Naive thymus-derived CD4-positive, alpha-beta T cell (primary cell): ENCODE measurements at places on chromosomes 12 and 14.

GRCh38 chr12:91774434-91774921 is 371.2 kb downstream of the BTG1 start:
- DNase-seq: peak; percentile 27

- DNase-seq: no peak
Measured at GRCh38 chr12:93166541-93167307, 211.0 kb upstream of the NUDT4 start.

DNA sequence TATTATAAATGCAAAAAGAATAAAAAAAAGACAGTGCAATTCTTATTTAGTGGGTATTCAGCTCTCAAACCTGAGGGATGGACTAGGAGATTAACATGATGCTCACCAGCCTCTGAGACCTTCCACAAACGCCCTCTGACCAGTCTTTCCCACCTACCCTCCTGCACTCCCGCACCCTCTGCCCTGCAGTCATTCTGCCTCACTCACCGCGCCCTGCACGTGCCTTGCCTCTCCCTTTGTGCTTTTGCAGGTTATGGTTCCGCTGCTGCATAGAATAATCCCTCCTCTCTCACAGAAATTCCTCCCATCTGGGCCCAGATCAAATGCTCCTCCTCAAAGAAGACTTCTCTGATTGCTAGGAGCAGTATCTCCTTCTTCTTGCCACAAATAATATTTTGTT is 28.5 kb upstream of the TMCC3 start:
- no peak for DNase-seq

- no peak for DNase-seq
Measured at GRCh38 chr12:123033392-123034021, 53.0 kb downstream of the ARL6IP4 start.

DNA sequence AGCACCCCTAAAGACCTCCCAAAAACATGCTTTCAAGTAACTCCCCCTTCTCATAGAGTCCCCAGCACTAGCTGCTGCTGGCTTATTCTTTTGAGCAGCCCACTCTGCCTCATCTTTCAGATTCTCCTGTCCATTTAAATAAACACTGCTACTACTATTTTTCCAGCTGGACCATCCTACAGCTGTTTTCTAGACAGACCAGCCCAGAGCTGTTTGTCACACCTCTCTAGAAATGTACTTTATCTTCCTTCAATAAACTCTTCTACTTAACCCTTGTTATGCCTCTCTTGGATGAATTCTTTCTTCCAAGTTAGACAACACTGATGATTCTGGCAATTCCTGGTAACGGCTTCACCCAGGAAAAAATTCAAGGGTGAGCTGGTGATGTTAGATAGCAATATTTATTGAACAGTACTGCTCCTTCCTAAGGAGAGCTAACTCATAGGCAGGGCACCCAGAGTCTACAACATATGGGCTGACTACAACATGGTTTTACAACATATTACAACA is 995.7 kb downstream of the LRFN5 start:
- DNase-seq: no peak

DNA sequence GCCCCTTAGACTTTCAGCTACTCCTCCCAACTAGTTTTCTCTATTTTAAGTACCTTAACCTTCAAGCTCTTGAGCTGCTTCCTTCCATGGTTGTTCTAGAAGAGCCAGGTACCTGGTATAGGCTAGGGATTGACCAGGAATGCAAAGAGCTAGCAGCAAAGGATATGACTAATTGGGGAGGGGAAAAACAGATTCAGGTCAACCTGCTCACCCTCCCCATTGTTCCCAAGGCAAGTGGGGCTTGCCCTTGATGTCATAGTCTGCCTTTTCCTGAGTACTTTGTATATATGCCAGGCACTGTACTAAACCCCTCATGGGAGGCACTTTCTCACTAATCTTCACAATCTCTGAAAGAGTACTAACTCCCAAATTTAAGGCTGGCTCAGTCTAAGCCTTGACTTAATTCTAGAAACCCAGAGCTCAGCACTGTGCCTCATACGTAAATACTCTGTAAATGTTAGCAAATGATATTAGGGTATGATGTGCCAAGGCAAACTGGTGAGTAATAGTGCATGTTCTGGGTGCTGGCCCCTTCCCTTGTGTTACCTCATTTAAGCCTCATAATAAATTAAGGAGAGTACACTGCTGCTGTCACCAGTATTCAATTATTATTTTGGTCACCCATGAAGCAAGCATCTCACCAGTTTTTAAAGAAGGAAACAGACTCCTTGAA is 42.2 kb downstream of the SUDS3 start:
- no peak for DNase-seq

DNA sequence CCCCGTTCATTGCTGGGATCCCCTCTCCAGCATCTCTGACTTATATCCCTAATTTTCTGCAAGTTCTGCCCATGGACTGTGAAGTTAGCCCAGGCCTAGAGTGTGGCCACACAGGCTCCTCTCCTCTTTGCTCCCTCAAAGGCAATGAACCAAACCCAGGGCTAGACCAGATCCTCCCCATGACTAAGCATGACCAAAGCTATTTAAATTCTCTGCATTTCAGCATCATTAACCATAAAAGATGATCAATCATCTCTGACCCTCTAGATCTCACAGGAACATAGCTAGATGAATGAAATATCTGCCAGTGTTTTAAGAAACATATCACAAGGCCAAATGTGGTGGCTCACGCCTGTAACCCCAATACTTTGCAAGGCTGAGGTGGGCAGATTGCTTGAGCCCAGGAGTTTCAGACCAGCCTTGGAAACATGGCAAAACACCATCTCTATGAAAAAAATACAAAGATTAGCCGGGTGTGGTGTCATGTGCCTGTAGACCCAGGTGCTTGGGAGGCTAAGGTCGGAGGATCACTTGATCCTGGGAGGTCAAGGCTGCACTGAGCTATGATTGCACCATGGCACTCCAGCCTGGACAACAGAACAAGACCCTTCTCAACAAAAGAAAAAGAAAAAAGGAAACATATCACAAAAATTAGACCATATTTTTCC is 2.2 kb upstream of the KRT3 start:
- no peak for DNase-seq

DNA sequence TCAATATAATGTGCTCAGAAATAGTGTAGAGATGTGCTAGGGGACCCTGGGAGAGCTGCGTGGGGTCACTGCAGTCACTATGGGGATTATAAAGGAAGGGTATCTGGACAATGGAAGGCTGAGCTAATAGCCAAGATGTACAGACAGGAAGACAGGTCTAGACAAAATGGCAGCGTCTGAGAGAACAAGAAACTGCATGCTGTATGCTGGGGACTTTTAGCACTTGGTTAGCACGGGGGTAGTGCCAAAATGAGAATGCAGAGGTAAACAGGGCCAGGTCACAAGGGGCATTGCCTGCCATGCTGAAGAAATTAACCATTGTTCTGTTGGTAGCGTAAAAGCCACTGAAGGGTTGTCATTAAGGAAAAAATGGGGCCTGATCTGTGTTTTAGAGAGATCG is 308.2 kb downstream of the EMP1 start:
- DNase-seq: no peak

DNA sequence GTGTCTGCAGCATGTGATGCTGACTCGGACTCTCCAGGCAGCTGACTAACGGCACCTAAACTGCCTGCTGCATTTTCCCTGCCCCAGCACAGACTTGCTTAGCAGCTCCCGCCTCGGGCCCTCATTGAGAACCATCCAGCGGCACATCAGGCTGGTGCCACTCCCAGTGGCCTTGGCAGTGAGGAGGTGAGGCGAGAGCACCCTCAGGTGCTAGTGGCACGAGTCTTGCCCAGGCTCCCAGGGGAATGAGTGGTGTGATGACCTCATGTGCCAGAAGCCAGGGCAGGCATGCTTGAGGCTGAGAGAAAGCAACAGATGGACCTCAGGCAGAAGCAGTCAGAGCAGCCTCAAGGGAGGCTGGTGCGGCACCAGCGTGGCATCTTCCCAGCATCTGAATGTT is 60.2 kb downstream of the PRKCH start:
- no peak for DNase-seq

- no peak for DNase-seq
Measured at GRCh38 chr14:74155749-74156148, 71.0 kb downstream of the LIN52 start.

DNA sequence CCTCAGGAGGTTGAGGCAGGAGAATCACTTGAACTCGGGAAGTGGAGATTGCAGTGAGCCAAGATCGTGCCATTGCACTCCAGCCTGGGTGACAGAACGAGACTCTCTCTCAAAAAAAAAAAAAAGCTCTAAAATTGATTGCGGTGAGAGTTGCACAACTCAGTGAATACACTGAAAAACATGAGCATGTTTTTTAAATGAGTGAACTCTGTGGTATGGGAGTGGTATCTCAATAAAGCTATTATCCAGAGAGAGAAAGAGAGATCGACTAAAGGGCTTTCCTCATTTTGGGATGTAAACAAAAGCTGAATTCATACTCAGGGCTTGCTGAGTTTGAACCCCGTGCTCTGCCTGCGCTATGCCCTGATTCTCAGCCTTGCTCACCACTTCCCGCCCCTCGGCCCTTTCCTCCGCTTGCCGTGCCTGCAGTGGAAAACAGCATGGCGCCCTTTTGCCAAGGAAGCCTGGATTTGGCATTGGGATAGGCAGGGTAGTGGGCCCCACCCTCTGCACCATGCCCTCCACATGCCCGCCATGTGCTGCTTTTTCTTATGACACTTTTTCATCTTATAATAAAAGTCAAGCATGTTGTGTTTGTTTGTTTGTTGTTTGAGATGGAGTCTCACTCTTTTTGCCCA is 102.5 kb downstream of the LGMN start:
- DNase-seq: no peak

DNA sequence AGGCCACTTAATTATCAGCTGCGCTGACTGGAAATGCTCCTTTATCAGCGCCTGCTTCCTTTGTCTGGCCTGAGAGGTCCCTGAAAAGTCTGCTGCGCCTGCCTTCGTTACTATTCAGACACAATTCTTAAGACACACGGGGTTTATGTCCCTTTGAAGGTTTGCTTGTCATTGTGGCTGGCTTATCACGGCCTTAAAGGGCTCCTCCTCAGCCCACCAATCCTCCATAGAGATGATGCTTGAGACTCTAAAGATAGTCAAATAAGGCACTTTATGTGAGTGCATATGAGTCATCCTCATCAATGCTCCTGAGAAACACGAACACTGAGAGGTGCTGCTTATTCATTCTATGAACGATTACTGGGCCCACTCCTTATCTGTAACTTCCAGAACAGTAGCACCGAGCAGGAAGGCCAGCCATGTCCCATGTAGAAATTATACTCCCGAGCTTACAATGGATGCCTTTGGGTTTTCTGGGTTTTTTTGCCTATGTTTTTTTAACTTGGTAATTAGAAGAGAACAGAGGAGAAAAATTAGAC is 1268.2 kb upstream of the TMEM132C start:
- no peak for DNase-seq

DNA sequence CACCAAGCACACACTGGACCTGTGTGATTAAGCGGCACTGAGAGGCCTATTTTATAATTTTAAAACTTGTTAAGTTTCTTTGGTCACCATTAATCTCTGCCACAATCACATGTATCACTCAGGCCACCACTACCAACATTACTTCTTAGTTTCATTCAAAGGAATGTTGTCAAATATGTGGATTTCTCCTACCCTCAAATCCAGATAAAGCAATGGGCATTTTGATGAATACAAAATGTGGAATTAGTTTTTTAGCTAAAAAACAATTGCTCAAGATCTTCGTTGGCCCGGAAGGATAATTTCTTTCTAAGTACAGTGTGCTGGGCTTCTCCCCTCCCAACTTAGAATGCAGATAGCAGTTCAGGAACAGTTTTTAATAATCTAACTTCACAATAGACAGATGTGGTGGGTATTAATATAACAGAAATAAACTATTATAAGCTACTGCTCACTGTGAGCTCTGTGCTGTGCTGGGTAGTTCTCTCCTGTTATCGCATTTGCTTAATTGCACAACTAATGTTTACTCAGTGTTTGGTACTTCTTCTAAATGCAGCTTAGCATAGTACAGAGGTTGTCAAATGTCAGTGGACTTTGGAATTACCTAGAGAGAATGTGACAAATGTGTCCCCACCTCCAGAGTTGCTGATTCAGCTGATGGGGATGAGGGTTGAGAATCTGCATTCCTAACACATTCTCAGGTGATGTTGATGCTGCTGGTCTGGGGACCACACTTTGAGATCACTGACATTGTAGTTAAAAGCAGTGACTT is 266.7 kb upstream of the AMIGO2 start:
- no peak for DNase-seq

DNA sequence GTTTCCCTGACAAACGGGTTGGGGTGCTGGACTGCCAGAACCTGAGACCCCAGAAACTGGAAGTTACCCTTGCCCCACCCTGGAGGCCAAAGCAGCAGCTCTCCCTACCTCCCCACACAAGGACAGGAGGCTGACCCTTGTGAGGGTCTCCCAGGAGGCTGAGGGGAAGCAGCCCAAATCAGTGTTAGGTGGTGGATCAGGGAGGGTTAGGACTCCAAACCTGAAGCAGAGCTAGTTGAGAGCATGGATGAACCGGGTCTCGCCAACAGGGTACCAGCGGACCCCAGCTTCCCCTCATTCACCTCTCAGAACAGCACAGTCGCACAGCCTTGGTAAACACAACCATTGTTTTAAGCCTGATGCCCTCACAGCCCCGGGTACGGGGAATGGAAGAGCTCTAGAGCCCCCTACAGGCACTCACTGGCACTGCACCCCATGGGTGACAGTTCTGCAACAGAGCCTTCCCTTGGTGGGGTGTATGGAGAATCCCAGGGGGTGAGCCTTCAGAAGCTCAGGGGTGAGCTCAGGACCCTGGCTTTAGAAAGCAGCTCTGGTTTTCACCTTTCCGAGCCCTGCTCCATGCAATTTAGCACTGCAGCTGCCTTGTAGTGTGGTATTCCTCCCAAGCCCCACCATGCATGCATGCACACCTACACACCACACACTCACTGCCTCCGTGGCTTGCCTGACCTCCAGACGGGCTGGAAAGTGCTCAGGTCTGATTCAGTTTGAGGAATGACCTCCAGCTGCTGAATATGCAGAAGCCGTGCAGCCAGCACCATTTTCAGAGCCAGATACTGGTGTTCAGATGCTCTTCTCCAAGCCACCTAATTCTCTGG is 11.2 kb downstream of the ESRRB start:
- peak; percentile 49 for DNase-seq

- DNase-seq: no peak
Measured at GRCh38 chr14:34693228-34693939, 21.0 kb downstream of the CFL2 start.

GRCh38 chr14:104655128-104655848 is 34.1 kb upstream of the INF2 start:
- DNase-seq: no peak

DNA sequence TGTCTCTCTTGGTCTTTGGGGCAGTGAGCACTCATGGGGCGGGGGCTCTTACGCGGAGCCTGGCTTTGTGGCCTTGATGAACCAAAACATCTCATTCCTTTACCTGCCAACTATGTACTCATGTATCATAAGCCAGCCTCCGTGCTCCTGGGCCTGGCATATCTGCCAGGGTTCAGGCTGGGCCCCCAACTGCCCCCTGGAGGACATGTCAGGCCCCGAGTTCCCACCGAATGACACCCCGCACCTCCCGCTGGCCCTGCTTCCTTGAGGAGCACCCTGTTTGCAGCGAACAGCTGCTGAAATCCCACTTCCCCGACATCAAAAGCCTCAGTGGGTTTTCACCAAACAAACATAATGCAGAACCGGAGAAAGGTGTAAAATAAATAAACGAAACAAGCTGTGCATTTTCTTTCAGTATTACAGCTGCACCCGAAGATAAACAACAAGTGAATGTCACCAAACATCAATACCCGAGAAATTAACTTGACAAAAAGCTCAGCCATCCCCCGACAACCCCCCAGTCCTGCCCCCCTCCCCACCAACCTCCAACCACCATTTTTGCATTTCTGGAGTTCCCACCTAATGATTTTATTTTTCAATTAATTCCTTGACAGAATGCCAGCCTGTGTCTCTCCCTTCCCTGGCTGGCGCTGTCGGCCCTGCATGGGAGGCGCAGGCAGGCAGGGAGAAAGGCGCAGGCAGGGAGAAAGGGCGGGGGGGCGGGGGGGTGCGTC is 139.2 kb downstream of the RBM19 start:
- no peak for DNase-seq
